Myocyte (in vitro differentiated cells): ENCODE measurements at places on chromosomes 4 and X.

DNA sequence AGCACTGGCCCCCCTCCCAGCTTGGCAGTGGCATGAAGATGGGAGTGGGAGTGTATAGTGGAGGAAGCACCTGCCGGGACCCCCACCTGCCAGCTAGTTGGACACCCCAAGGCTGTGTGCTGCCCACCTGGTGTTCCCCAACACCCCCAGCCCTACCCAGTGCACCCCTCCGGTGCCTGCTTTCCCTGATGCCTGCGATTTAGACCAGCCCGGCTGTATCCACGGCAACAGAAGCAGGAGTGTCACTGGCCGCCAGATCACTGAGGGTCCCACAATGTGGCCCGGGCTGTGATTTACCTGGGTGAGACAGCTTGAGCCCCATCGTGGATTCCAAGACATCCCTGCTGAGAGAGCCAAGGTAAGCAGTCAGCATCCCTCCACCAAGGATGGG, 533 bp downstream of the GPR173 start:
- DNase-seq, result no peak

DNA sequence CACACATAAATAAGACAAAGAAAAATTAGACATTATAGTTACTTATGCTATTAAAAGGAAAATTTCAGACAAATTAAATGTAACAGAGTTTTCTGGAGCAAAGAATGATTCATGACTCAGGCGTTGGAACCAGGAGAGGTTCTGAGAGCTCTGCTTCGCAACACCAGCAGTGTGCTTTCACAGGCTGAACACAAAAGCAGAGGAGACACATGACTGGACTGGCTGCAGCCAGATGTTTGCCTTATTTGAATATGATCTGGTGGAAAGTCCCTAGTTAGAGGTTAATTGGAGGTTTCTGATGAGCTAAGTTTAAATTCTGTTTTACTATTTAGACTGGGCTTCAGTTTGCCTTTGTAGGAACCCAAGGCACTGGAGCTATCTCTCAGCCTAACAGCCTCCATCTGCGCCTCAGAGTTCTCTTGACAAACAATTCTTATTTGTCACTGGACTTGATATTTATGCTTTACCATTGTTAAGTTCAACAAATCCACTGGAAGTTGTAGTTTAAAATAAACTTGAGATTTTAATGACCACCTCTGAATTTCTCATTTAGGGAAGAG, 16.2 kb downstream of the BOD1L1 start:
- no peak for DNase-seq

DNA sequence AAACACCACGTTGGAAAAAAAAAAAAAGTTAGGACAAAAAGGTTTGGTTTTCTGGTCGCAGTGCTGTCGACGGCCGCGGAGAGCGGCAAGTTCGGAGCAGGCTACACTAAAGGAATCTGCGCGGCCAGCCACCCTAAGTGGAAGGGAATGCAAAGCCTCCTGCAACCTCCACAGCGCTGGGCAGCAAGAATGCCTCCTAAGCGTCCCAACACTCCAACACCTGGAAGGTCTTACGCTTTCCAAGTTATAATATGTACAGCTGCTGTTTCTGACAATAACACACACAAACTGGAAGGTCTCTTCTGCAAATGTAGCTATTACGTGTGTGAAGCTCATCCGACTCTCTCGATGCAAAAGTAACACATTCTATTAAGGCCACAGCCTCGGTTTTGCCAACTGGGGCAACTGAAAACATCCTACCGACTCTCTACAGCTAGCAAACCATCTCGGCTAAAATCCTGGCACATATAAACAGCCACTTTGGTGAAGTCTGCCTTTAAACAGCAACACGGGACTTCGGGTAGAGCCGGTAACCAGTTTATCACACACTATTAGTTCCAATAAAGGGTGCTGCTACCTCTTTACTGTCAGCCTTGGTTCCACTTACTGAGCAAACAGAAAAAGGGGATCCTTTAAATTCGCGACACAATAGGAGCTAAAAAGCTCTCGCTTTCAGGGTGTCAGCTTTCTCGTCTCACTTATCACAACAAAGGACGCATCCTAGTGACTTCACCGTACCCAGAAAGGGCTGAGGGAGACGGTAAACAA, 895 bp downstream of the SMIM14 start:
- DNase-seq, result peak; percentile 69

- no peak for DNase-seq
Measured at GRCh38 chr4:33924811-33925210, 2319.5 kb downstream of the ARAP2 start.

DNA sequence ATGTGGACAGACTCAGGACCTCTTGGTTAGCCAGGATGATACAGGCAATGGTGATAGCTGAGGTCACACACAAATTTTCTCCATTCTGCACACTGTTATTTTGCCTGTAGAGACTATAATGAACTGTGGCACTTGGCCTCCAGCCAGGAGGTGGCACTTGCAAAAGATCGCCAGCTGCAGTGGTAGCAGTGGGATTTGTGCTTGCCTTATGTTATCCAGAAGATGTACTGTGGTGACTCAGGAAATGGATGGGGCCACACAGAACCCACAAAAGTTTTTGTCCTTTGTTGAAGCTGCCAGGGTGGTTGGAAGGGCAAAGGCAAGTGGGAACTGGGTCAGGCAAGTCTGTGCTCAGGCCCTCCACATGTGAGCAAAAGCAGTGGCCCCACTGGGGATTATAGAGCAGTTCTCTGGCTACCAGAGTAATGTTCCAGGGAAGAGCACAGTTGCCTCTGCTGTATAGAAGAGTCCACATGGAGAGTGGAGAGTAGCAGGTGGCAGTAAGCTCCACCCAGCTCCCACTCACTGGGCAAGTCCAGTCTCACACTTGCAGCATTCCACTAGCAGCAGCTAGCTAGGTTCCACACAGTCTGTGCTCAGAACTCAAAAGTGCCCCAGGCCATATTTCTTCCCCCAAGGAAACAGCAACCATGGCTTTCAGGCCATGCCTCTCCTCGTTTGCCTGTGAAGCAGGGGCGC, 5.9 kb upstream of the C4orf17 start:
- DNase-seq, result peak; percentile 94

DNA sequence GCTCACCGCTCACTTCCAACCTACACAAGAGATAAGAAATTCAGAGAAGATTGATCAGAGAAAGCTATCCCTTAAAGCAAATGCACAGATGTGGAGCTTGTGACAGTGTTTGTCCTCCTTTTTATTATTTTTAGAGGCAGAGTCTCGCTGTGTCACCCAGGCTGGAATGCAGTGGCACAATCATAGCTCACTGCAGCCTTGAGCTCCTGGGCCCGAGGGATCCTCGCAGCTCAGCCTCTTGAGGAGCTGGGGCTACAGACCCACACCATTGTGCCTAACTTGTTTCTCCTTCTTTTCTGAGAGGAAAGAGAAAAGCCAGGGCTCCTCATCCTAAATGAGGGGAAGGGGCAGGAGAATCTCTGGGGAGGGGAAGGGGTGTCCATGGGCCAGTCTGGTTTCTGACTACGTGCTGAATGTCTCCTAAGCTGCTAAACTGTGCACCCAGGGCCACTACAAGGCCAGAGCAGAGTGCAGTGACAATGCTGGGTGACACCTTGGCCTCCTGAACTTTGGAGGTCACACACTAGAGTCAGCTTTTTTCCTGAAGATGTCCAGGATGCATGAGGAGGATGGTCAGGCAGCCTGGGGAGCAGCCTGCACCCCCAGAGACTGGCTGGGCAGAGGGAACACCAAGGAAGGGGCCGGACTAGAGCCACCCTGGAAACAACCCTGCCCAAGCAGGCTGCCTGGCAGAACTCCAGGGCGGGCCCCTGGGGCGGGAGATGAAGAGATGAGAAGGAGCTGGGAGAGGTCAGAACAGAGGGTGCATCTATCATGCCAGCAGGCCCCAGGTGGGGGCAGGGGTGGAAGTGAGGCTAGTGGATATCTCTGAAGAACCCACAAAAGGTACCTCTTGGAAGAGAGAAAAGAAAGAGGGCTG, 55.5 kb upstream of the PROM1 start:
- no peak for DNase-seq

DNA sequence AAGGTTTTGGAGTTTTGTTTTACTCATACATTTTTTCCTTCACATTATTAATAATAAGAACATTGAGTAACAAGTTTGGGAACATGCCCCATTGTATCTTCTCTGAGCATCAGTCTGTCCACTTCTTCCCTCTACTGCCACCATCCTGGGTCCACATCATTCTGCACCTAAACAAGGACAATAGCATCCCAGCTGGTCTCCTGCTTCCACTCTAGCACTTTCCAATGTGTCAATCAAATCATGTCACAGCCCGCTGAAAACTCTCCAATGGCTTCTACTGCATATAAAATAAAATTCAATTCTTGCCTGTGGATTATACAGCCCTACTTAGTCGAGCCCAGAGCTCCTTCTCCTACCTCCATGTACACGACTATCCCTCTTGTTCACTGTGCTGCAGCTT, 66.8 kb upstream of the RBPJ start:
- no peak for DNase-seq

DNA sequence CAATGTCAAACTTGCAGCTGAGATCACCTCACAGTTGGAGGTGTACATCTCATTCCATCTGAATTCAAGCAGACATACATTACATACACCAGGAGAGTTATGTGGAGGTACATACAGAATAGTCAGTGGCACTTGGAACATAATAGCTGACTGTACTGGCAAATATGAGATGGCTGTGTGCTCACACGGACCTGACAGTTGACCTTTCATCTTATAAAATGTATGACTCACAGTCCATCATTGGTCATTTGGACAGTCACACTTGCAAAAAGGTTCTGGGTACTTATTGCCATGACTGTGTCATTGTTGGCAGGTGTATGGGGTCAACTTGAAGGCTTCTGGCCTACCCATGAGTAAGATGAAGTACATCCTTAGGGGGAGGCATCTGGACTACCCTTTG, 88.6 kb upstream of the WDR1 start:
- no peak for DNase-seq

DNA sequence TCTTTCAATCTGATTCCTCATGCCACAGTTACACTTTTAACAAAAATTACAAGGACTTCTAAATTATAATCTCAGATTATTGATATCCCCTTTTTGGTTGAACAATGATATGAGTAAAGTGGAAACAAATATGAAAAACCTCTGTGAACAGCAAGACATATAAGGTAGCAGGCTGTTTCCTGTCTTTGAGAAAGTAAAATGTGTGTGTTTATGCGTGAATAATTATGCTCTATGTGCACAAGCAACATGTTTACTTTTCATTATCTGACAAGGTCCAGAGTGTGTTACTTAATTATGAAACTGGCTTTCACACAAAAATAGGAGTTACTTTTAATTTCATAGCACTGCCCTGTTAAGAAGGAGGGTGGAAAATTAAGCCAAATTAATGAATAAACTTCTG, 43.1 kb downstream of the DDIT4L start:
- no peak for DNase-seq

- peak; percentile 64 for DNase-seq
Measured at GRCh38 chr4:6641971-6642320, 1.5 kb downstream of the MRFAP1 start.

GRCh38 chr4:88134536-88135355, 23.7 kb downstream of the ABCG2 start:
- DNase-seq, result no peak

DNA sequence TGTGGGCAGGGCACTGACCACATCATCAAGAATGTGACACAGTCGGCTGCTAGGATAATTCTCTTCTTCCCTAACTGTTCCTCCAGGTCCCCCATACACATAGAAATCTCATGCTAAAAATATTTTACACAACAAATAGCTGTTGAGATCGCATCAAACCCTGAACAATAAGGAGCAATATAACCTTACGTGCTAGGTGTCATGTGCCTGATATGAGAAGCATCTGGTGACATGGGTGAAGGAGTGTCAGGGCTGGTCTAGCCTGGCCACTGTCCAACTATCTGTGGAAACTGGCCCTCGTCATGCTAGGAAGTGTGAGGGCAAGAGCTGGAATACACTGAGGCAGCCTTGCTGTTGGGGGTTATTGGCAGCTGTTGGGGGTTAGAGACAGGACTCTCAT, 167.3 kb upstream of the PGRMC2 start:
- peak; percentile 57 for DNase-seq

- DNase-seq, result peak; percentile 5
Measured at GRCh38 chrX:274904-275475, 6.2 kb upstream of the PLCXD1 start.

DNA sequence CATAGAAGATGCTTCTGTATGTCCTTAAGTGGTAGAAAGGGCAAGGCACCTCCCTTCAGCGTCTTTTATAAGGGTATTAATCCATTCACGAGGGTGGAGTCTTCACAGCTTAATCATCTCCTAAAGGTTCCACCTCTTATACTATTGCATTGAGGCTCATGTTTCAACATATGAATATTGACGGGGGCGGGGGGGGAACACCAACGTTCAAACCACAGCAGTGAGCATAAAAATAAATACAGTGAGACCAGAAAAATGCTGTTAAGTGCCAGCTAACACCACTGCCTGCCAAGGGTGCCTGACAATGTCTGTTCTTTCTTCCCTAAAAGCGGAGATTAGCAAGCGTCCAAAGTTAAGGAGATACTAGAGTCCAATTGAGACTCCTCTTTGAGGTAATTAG, 323.3 kb downstream of the STK32B start:
- no peak for DNase-seq

DNA sequence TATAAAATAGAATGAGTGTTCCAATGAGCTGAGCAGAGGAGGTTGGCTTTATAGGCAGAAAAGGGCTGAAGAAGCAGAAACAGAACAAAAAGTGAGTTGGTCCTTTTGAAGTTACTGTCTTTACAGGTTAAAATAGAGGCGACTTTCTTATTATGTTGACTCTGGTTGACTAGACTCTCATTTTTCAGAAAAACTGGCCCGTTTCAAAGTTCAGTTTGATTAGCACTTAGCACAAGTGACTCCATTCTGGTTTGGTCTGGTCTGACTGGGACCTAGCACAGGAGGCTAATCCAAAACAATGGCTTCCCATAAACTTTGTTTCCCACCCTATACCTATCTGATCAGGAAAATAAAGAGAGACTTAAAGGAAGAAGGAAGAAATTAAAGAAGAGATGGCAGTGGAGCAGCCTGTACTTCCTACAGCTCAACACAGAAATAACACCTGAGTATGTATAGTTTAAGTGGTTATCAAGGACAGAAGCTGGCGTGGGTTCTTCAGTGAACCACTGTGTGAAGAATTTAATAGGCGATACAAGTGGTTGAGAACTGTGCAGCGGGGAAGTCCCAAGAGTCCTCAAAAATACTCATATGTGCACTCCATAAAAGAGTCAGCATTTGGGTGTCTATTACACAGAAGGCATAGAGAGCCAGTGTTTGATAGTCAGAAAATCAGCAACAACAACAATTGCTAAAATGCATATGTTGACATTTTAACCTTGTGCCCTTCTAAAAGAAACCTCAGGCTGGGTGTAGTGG, 554.8 kb upstream of the HTR2C start:
- DNase-seq, result no peak

GRCh38 chr4:142365391-142365790, 480.7 kb downstream of the INPP4B start:
- no peak for DNase-seq

DNA sequence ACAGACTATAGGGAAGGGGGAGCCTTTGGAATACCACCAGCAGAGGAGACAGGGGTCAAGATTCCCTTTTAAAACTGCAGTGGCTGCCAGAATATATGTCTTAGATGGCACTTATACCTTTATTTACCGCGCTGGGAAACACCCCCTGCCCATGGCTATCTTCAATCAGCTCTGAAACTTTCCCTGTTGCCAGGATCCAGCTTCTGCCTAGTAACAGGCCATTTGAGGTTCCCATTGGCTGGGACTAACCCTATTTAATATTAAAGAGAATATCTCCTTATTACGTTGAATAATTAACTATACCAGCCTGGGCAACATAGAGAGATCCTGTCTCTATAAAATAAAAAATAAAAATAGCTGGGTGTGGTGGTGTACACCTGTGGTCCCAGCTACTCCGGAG, 23.8 kb downstream of the SOWAHB start:
- DNase-seq, result no peak
